NCI-H69 (cell line): ENCODE measurements at places on chromosomes 5 and 9.
A peak's percentile ranks its signal among the peaks of the same experiment; 100 is the strongest.

DNA sequence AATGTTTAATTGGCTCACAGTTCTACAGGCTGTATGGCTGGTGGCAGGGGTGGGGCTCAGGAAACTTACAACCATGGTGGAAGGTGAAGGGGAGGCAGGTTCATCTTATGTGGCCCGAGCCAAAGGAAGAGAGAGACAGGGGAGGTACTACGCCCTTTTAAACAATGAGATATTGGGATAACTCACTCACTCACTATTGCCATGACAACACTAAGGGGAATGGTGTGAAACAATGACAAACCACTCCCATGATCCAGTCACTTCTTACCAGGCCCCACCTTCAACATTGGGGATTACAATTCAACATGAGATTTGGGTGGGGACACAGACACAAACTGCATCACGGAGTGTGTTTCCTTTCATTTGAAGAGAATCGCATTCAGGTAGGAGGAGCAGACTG is 220.9 kb downstream of the GADD45G start:
- no peak for DNase-seq

DNA sequence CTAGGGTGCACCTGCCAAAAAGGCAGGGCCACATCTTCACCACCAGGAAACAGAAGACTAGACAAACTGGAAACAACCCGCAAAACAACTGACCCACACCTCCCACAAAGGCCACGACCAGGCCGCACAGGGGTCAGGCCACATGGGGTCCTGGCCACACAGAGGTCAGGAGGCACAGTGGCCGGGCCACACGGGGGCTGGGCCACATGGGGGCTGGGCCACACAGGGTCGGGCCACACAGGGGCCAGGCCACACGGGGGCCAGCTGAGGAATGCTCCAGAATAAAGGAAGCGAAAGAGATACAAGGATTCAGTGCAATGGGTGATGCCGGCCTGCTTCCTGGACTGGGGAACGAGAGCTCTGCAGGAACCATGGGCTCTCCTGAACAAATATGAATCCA is 91.6 kb downstream of the OLFM1 start:
- no peak for DNase-seq

GRCh38 chr5:132446621-132447020 is 44.0 kb downstream of the IRF1 start:
- peak; percentile 23 for DNase-seq

DNA sequence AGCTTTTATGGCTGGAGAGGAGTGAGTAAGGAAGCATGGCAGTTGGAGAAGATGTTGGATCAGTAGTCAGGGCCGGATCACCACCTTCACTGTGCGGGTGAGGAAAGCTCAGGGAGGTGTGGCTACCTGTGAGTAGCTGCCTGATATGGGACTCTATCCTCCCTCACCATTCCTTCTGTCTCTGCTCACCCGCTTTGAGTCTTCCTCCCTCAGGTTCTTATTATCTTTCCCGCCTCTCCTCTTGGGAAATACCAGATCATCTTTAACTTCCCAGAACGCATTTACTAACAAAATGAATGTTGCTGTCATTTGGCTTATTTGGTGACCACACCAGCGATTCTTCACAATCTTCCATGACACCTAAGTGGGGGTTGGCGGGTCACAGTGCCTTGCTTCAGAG is 140.7 kb upstream of the GPR151 start:
- no peak for DNase-seq

DNA sequence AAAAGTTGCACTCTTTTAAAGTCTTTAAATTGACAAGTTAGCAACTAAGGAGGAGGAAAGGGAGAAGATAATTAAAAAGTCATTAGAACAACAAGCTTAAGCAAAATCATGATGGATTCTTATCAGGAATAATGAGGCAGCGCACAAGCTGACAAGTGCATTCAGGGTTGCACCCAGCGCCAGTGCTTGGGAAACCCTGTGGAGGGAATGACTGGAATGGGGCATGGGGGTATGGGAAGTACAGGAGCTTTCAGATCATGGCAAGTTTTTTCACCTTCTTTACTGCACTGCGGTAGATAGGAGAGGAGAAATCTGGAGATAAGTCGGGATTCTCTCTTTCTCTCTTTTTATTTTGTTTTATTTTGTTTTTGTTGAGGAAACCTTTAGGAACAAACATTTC is 117.9 kb upstream of the CKMT2 start:
- no peak for DNase-seq

DNA sequence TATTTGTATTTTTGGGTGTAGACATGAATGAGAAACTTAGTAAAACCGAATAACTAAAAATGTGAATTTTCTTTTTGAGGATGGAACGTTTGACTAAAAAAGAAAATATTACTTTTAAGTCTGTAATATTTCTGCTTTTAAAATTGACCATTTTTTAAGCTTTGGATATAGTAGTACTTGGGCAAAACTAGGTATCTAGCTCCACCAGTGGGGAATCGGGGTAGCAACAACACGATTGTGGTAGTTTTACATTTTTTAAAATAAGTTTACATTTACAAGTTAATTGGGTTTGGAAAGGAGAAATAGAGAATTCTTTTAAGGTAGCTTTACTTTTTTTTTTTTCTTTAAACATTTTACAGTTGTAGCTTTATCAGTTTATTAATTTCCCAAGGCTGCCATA is 154.4 kb downstream of the MAN2A1 start:
- no peak for DNase-seq

DNA sequence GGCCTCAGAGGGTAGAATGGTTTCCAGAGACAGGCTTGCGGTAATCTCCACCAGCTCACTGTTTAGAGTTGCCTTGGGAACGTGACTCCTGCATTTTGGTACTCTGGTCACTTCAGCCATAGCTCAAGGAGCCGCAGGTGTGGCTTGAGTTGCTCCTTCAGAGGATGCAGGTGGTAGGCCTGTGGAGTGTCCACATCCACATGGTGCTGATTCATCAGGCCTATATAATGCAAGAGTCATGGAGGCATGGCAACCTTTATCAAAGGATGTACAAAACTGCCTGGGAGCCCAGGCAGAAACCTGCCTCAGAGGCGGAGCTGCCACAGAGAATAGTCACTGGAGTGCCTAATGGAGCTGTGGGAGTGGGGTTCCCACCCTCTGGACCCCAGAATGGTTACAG is 114.2 kb downstream of the ANXA1 start:
- no peak for DNase-seq

GRCh38 chr5:69492391-69492922 is at the start of gene OCLN:
Gene OCLN, plus strand, starts transcription at chr5:69492790. Its CDS starts 11,455 bp downstream, at chr5:69504245.
- DNase-seq: peak; percentile 97

DNA sequence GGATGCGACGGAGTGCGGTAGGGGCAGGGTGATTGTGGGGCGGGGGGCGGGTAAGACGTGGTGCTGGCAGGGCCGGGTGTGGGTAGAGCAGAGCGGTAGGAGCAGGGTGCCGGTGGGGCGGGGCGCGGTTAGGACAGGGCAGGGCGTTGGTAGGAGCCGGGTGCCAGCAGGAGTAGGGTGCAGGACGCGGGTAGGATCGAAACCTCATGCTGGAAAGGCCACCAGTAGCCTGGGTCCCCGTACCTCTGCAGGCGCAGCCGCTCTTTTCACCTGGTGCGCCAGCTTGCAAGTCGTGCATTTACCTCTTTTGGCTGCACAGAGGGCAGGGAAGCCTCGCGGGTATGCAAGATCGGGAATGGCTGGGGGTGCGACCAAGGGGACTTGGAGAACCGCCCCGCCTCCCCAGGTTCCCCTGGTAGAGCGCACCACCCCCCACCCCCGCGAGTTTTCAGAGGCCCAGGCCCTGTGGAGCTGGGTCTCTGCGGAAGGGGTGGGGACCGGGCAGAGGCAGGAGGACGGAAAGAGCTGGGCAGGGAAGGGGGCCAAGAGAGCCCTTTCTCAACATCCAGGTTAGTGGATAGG is 104.8 kb upstream of the SIMC1 start:
- peak; percentile 61 for DNase-seq

- DNase-seq: no peak
These were observed 212.2 kb downstream of the PDZD2 start for GRCh38 chr5:31850981-31851689.

DNA sequence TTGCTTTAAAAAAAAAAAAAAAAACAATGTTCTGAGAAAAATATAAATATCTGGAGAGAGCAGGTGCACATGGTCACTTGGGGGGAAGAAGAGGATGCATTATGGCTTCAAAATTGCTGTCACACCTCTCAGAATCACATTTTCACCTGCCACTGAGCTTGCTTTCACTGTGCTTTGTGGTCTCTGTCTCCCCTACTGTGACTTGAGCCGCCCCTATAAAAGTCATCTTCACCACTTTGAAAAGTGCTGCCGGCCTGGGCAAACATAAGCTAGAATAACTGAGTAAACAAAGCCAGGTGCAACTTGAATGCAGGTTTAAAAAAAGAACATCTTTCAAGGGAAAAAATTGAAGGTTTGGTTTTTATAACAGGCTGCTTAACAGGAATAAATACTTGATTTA is 368.1 kb upstream of the GRIA1 start:
- DNase-seq: peak; percentile 99

GRCh38 chr9:91211919-91212318 is 149.8 kb downstream of the AUH start:
- no peak for DNase-seq

- peak; percentile 86 for DNase-seq
These were observed 118.8 kb downstream of the CDC42SE2 start for GRCh38 chr5:131382407-131383395.

DNA sequence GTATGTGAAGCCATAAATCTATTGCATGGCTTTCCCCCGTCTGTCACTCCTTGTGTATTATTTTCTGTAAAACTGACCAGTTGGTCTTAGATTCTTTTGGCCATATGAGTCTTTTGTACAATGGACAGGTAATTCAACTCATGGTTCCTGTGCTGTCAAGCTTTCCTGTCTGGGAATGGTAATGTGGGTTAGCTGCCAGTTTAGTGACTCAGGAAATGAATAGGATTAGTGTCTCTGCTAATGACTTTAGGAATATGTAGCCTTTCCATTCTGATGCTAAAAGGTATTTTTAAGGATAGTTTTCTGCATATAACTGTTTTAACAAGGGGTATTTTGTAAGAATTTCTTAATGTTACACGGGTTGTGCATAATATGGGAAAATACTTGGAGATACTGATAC is 182.7 kb downstream of the PBX3 start:
- DNase-seq: no peak

GRCh38 chr5:8829323-8830029 is 716.4 kb downstream of the SEMA5A start:
- DNase-seq: no peak

DNA sequence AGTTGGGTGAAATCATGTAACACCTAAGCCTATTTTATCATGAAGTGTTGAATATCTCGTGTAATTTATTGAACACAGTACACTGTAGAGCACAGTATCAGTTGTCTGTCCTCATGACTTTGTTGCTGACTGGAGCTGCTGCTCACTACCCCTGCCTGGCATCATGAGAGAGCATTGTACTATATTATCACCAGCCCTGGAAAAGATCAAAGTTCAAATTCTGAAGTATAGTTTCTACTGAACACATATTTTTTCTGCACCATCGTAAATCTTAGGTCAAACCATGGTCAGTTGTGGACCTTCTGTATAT is 169.3 kb upstream of the RAI14 start:
- DNase-seq: no peak

DNA sequence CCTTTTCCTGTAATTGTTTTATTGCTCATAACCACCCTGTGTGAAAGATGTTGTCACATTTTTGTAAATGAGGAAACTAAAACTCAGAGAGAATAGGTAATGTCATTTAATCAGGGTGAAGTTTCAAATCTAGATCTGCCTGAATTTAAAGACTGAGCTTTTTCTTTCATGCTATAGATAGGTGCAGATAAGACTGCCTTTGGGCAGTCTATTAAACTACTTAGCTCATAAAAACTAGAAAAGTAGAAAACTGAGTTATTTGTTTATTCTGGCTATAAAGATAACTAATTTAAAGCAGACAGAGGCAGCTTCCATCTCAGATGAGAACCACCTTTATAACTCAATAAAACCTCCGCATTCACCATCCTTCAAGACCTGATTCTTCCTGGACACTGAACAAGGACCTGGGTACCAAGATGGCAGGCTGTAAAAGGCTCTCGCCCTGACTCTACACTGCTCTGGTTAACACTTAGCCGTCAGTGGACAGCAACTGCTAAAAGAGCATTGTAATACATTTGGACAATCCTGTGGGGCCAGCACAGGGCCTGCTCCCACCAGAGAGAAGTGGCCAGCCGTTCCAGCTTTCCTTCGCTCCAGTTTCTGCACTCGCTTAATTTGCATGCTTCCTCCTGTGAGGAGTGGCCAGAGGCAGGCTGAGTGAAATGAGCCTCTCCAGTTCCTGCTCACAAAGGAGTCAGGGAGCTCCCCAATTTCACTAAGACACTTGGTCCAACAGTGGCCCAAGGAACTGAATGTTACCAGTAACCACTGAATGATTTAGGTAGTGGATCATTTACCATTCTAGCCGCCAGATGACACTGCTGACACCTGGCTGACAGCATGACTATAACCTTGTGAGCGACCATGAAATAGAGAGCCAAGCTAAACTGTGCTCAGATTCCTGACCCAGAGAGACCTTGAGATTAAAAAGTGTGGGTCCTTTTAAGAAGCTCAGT is 566.4 kb downstream of the EFNA5 start:
- DNase-seq: no peak

- peak; percentile 11 for DNase-seq
These were observed 123.1 kb downstream of the DROSHA start for GRCh38 chr5:31408814-31409213.

DNA sequence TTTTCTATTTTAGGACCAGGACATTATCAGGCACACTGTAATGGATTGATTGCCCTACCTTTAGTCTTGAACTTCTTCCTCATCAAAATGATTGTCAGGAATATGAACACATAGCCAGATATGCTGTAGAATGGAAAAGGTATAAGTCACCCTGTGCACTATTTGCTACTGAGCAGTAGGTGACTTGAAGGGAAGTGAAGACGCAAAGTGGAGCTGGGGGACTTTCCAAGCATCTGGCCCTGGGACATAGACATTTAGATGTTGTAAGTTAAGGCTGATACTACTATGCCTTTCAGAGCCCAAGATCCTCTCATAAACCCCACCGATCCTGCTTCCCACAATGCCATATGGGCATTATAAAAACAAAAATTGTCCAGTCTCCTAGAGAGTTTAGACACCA is 174.5 kb downstream of the DOCK8 start:
- DNase-seq: no peak

- DNase-seq: no peak
These were observed 112.9 kb downstream of the KIAA0825 start for GRCh38 chr5:94505327-94506068.

- DNase-seq: no peak
These were observed 33.4 kb downstream of the FOXD1 start for GRCh38 chr5:73415171-73415570.

DNA sequence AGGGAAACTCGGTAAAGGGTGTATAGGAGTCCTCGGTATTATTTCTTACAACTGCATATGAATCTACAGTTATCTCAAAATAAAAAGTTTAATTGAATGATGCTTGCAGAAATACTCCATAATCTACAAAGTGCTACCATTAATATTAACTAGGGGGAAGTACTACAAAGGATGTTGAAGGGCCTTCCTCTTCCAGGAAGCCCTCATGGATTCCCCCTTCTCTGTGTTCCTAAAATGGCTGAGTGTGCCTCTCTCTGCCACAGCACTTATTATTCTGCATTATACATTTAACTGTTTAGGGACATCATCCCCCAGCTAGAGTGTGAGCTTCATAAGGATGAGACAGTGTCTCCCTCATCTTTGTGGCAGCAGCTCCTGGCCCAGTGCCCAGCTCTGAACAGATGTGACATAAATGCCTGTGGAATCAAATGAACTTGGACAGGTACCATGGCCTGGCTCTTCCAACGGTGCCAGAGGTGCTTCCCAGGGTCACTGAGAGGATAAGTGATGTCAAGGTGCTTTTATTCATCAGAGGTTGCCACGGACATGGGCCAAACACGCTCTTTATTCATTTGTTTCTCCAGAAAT is 99.5 kb downstream of the PAX5 start:
- DNase-seq: peak; percentile 90
